ENCODE measurements at places on chromosomes 3 and 15.

DNA sequence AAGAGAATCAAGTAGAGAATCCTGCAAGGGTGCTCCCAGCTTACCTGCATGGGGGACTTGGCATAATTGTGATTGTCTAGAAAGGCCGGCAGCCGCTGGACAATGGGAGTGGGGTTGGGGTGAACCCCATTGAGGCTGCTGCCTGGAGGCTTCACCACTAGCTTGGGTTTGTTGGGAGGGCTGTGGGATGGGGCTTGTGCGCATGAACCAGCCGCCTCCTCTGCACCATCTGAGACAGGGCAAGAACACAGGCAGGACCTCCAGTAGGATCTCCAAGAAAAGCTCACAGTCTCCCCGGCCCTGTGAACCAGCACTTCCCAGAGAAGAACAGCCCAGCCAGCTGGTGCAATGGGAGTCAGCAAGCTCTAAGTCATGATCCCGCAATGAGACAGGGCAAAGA lies 39.8 kb downstream of the SEMA3G start:
- DNase-seq = no peak

DNA sequence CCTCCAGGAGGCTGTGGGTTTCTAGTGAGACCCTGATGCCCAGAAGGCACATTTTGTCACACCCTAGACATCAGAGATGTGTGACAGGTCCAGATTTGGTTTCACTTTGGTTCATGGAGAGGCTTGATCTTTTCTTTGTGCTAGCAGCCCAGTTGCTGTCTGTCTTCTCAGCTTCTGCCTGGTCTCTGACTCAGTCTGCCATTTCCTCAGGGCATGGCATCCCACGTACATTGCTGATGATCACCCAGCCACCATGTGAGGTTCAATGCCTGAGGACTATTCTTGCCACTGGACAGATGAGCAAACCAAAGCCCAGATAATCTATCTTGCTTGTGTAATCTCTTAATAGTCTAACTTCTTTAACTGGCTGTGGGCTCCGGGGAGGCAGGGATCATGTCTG lies 144.9 kb upstream of the MRPS22 start:
- DNase-seq = no peak

DNA sequence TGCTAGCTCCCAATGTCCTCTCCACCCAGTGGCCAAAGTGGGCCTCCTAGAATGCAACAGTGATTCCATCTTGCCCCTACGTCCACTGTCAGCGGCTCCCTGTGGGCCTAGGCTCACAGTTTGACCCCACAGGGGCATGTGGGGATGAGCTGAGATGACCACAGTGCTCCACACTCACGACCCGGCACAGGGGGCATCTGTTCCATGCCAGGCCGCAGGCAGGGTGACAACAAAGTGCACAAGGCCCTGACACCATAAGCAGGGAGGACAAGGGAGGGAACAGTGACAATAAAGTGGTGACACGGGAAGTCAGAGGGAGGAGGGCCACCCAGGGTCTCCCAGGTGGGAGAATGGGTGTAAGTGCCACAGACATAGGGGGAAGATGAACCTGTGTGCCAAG lies 5.1 kb upstream of the PLXNA1 start:
- no peak for DNase-seq

DNA sequence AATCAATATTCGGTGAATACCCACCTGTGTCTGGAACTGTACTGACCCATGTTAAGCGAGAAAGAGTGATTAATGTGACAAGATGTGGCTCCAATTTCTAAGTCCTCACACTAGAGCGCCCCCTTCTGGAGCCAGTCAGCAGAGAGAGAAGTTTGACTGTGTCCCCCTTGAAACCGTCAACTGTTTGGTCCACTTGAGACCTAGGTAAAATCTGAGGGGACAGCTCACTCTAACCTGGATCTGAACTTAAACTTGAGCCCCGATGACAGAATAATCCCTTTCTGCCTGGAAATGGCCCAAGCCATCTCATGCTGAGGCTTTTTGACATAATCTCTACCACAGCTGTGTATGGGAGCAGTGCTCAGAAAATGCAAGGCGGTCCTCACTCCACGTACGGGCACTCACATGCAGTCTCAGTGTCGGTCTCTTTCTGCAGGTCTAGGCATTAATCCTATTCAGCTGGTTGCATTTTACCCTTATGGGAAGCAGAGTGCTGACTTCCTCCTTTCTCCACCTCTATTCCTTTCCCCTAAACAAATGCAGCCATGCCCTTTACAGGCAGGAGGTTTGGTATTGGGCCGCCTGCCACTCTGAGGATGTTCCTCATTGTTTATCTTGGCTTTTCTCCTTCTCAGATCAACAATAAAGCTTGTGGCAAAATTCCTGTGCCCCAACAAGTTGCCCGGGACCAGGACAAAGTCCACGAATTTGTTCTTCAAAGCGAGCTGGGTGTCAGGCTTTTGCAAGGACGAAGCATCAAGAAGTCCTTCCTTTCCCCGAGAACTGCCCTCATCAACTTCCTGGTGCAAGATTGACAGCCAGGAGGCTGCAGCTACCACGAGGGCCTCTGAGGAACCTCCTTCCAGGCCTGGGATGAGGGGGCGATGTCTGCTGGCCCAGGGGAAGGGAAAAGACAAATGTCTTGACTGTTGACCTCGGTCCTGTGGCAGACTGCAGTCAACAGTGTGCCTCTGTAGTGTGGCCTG lies 47.5 kb upstream of the LIMD1 start:
- no peak for DNase-seq

GRCh38 chr3:195548987-195549386 lies 5.9 kb upstream of the PPP1R2 start:
- DNase-seq = no peak

DNA sequence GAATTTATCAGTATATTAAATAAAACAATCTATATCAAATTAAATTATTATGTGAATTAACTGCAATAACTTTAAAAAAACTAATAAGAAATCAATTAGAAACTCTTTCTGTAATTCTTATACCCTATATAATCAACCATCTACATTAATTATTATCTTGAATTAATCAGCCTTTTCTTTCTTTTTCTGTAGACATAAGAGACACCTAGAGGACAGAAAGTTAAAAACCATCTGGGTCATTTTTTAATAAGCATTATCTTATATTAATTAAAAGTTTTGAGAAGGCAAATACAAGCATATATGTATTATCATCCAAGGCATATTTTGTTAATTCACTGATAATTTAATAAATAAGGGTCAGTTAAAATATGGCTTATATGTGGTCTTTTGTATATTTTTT lies 24.2 kb upstream of the SLC25A26 start:
- DNase-seq = no peak

DNA sequence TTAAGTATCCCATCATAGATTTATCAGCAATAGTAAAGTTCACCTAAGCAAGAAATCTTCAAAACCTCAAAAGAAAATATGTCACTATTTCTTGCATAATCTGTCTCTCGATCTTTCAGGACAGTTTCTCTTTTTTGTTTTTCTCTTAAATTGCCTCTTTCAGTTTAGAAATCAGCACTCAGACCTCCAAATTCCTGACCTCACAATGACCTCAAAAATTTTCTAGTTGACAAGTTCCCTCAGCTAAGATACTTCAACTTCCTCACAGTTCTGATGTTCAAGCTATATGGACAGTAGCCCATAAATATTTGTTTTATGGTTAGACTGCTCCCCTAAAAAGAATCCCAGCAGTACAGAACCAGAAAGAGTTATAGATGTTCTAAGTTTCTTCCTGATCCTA lies 24.1 kb downstream of the SLC24A5 start:
- no peak for DNase-seq

DNA sequence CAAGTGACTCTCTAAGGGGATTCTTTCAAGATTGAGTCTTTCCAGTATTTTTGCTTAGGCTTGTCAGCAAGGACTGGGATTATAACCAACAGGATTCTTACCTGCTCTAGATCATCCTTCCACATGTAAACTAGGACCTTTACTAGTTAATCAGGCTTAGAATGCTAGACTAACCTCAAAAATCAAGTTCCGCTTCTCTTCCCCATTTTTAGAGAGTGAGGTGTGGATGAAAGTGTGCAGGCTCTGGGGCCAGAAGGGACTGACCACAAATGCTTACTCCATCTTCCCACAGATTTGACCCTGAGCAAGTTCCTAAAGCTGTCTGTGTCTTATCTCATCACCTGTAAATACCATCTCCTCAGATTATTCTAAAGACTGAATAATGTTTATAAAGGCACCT lies 89.5 kb upstream of the IL12A start:
- DNase-seq = no peak

- no peak for DNase-seq
These were observed 86.0 kb downstream of the CCR1 start for GRCh38 chr3:46122091-46122490.

DNA sequence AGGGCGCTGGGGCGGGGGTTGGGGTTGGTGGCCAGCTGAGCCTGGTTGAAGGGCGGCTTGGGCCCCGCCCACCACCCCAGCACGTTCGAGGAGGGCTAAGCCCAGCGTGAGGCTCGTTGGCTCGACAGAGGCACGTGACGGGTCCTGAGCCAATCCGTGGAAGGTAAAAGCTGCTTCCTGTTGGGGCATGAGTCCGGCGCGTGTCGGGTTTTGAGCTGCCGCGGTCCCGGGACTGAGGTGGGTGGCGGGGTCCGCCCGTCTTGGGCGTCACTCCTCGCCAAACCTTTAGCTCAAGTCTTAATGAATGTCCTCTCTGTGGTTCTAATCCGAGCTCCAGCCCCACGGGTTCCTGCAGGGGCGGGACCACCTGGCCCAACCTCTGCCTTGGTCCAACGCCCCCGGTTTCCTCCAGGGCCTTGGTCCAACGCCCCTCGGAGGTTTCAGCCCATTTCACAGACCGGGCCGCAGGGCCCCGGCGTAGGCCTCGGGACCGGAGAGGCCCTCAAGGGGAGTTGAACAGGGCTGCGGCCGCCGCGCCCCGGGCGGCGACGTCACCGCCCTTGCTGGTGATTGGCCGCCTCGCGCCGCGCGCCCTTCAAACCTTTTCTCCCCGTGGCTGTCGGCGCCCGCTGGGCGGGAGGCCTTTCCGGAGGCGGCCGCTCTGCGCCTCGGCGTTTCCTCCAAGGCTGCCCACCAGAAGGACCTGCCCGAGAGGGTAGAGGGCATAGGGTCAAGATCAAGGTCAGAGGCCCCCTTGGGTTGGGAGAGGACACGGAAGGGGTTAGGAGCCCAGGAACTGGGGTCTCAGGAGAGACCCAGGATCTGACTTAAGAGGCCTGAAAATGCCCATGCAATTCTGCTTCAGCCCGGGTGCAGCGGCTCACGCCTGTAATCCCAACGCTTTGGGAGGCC lies at the start of gene RCCD1:
Gene RCCD1 (plus strand): TSS at position 173 of the 912 bp plus-strand sequence. CDS start 1,851 bp downstream, outside the sequence.
- peak; percentile 91 for DNase-seq

DNA sequence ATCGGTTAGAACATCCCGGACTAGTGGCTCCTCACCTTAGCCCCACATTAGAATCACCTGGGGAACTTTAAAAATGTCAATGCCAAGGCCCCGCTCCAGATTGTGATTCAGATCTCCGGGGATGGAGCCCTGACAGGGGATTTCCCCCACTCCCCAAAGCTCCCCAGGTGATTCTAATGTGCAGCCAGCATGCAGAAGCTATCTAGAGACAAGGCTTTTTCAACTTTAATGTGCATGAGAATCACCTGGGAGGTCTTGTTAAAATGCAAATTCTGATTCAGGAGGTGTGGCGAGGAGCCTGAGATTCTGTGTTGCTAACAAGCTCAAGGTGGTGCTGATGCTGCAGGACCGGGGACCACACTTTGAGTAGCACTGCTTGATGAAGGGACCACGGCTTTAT lies 156.7 kb downstream of the RAB11A start:
- DNase-seq = no peak

DNA sequence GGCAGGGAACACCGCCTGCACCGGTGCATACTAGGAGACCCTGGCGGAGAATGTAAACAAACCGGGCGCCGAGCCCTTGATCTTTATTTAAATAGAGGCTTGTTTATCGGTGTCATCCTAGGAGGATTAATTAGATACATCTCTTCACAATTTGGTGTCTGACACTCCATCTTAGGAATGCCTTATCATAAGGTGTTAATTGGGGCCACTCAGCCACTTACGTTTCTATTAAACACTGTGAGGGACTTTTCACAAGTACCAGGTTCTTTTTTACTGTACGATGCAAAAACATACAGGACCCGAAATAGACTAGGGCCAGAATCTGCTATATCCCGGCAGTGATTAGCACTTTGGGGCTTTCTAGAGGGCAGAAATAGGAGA lies 8.0 kb downstream of the EOMES start:
- DNase-seq = no peak

GRCh38 chr3:195238081-195238571 lies 32.8 kb downstream of the XXYLT1 start:
- DNase-seq = no peak

- DNase-seq = no peak
These were observed 5.8 kb downstream of the TRAK1 start for GRCh38 chr3:42096796-42097565.

DNA sequence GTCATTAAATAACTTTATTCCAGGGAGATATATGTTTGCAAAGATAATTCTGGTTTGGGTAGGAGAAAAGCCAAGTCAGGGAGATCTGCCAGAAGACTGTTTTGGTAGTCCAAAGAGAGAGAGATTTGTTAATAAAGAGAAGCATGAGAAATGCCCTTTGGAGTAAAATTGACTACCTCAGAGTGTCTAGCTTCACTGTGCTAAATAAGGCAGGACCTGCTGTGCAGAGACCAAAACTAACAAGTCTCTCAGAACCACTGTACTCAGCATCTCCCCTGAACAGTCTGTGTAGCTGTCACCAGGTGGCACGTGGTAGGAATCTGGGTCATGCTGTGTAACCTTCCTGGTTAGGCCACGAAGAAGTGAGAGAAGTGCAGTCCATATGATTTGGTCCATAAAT lies 31.6 kb upstream of the SLC35G2 start:
- peak; percentile 27 for DNase-seq

- DNase-seq = no peak
These were observed 140.1 kb upstream of the LINGO1 start for GRCh38 chr15:77772641-77773402.

DNA sequence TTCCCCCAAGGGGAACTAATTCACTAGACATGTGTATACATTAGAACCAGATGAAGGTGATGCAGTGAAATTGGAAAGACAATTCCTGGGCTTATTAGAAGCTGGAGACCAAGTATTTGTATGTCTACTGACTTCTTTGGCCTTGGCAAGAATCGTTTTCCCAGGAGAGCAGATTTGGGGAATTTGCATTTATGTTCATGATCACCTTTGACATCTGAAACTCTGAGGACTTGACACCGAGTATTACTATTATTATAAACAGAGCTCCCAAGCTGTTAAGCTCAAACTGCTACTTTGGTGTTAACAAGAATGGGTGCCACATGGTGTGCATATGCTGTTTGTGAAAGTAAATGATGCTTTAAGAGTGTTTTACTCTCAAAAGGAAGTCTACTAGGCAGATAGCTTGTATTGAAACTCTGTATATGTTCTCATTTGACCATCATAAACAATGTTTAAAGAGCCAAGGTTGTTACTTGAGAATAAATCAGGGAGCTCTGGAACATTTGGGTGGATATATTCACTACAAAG lies 519.8 kb upstream of the GOLIM4 start:
- no peak for DNase-seq

GRCh38 chr3:164306042-164306441 lies 772.3 kb downstream of the SI start:
- DNase-seq = no peak

- DNase-seq = no peak
These were observed 479.0 kb downstream of the RAP2B start for GRCh38 chr3:153640689-153641665.
